ENCODE measurements at places on chromosomes 1 and 21. TPM values are rescaled to one million over a fixed set of nuclear protein-coding genes. Genes with fewer than 3 reads are reported as not detected.

UBL4B gene
- total RNA-seq, result not detected

- no peak overlapping the region for H3K4me3 ChIP-seq
- no peak for DNase-seq
- H3K27me3 ChIP-seq, result no peaks in the 10 kb centered on the region
Measured at GRCh38 chr1:59436637-59437036, 139.7 kb downstream of the FGGY start.

- H3K4me1 ChIP-seq, result no peaks in the 10 kb centered on the region
- no peak for DNase-seq
- no peaks in the 10 kb centered on the region for H3K36me3 ChIP-seq
Measured at GRCh38 chr1:7680207-7680954, 90.7 kb upstream of the VAMP3 start.

DNA sequence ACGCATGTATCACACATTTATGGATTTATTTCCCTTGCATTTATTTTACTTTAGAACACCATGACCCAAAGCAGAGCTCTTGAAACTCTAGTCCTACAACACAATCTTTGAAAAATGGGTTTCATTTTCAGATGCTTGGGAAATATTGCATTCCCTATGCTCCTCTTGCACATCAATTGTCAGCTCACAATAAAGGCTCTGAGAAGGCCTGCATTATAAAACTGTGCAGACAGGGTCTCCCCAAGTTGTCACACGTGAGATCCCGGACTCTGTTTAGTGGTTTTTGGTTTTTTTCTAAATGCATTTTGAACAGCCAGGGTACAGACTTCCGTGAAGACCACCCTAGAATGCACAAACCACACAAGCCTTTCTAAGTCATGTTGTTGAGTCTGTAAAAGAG lies 9.9 kb upstream of the B3GALT5 start:
- H3K4me3 ChIP-seq, result no peak overlapping the region
- H3K27ac ChIP-seq, result no peak overlapping the region
- DNase-seq, result no peak
- H3K4me1 ChIP-seq, result no peaks in the 10 kb centered on the region
- no peaks in the 10 kb centered on the region for H3K36me3 ChIP-seq

- H3K4me1 ChIP-seq, result peaks cover 28% of the 10 kb centered on the region
- no peak overlapping the region for H3K27ac ChIP-seq
- peaks cover 39% of the 10 kb centered on the region for H3K36me3 ChIP-seq
Measured at GRCh38 chr1:114712977-114713376, 3.6 kb downstream of the NRAS start.

METTL13 gene
- 22.0 TPM for total RNA-seq

DNA sequence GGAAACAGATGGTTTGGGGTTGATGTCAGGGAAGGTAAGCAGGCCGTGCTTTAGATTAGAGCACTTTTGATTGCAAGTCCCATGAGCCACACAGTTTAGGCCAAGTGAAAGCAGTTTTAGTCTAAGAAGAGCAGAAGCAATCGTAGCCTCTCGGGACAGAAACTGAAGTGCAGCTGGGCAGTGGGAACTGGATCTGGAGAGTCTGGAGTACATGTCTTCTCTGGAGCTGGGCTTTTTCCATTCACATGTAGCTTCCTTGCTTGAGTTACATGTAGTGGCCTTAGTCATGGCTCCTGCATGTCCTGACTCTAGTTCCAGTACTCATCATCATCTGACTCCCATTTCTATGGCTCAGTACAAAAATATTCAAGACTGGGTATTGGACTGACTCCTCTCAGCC lies 16.7 kb downstream of the CAMTA1 start:
- peaks cover 37% of the 10 kb centered on the region for H3K4me1 ChIP-seq
- peak overlapping the region; percentile 70 for H3K27ac ChIP-seq
- H3K27me3 ChIP-seq, result no peaks in the 10 kb centered on the region
- H3K4me3 ChIP-seq, result no peak overlapping the region
- H3K36me3 ChIP-seq, result no peaks in the 10 kb centered on the region
- DNase-seq, result no peak

DNA sequence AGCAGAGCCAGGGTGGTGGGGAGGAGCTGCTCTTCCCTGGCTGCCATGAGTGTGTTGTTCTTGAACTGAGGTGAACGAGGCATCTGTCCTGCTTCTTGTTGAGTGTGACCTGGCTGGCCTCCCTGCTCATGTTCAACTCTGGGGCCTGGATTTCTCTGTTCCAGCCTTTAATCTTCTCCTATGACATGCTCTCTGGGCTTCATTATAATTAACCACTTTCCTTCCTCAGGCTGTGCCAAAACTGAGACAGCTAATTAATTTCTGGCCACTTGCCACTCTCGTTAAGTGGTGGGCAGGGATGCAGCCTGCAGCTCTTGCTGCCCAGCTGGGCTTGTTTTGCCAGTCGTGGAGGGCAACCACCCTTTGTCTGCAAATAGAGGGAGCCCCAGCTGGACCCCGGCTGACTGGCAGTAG lies 23.3 kb downstream of the OPRD1 start:
- peaks cover 12% of the 10 kb centered on the region for H3K27me3 ChIP-seq
- no peaks in the 10 kb centered on the region for H3K36me3 ChIP-seq
- no peak overlapping the region for H3K27ac ChIP-seq
- no peak for DNase-seq

DNA sequence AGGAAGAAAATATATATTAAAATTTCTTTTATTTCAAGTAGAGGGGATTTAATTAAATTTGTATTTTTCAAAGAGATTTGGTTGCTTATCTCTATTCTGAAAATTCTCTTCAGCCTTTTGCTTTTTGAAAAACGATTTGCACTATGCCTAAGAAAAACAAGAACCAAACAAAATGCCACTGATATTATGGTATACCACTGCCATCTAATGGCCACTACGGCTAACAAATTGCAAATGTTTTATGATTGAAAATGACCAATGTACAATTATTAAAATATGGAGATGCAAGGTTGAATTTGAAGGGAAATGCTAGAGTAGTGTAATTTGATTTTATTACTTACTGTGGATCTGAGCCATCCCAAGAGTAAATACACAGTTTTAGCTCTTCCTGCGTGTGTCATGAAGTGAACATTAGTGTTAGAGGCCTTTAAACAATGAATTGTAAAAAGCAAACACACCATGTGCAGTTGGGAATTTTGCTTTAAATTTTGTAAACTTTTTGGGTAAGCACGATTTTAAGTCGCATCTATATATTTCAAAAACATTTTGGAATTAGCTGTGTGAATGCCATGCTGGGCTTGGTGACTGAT lies 137.4 kb upstream of the USP25 start:
- H3K27ac ChIP-seq, result no peak overlapping the region
- DNase-seq, result no peak
- no peak overlapping the region for H3K4me3 ChIP-seq
- H3K27me3 ChIP-seq, result peaks cover 41% of the 10 kb centered on the region
- H3K4me1 ChIP-seq, result no peaks in the 10 kb centered on the region

TMOD4 gene
- 2.8 TPM for total RNA-seq

CSTB gene
- total RNA-seq, result 65.3 TPM

CD1B gene
- not detected for total RNA-seq

DNA sequence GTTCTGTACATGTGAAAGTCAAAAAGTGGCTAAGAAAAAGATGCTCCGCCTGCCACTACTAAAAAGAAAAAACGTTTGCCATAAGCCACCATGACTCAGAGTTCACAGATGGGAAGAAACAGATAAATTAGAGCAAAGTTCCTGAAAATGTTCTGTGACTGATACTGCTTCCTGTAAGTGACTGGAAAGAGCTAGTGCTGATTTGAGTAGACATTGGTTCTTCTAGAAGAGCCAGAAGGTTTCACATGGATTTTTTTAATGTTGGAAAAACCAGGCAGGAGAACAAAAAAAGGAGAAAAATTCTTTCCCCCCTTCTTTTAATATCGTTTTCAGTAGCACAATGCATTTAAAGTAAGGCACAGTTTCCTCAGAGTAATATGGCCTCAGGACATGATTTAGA lies 221.4 kb downstream of the HLX start:
- H3K4me3 ChIP-seq, result no peak overlapping the region
- DNase-seq, result no peak
- peaks cover 24% of the 10 kb centered on the region for H3K4me1 ChIP-seq
- H3K36me3 ChIP-seq, result no peaks in the 10 kb centered on the region
- no peak overlapping the region for H3K27ac ChIP-seq
- peaks cover 4% of the 10 kb centered on the region for H3K27me3 ChIP-seq

- H3K4me1 ChIP-seq, result peaks cover 6% of the 10 kb centered on the region
- no peak overlapping the region for H3K27ac ChIP-seq
- no peak for DNase-seq
- H3K27me3 ChIP-seq, result peaks cover 4% of the 10 kb centered on the region
Measured at GRCh38 chr1:98949621-98950020, 55.0 kb downstream of the PLPPR5 start.

LIPI gene
- total RNA-seq, result not detected

TAL1 gene
- not detected for total RNA-seq

FCRL1 gene
- total RNA-seq, result not detected

DNA sequence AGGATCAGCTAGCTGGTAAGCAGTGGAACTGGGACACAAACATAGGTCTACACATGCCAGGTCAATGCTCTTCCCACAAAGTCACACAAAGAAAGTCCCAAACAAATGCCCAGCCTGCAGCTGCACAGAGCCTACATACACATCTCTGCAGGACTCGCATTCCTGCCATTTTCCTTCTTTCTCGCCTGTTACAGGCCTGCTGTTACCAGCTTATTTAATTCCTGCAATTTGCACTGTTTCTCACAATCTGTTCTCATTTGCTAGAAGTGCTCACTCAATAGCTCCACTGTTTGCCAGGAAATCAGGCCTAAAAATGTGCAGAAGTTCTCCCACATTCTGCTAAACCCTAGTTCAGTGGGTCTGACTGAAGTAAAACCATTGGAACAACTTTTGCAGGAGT lies 362.6 kb upstream of the C1orf87 start:
- no peak overlapping the region for H3K27ac ChIP-seq
- H3K36me3 ChIP-seq, result no peaks in the 10 kb centered on the region
- H3K4me3 ChIP-seq, result no peak overlapping the region
- peaks cover 8% of the 10 kb centered on the region for H3K4me1 ChIP-seq
- H3K27me3 ChIP-seq, result no peaks in the 10 kb centered on the region

- H3K4me3 ChIP-seq, result no peak overlapping the region
- H3K27me3 ChIP-seq, result peaks cover 27% of the 10 kb centered on the region
- no peaks in the 10 kb centered on the region for H3K36me3 ChIP-seq
- peaks cover 11% of the 10 kb centered on the region for H3K4me1 ChIP-seq
- peak; percentile 90 for DNase-seq
Measured at GRCh38 chr1:39653546-39654031, 14.1 kb upstream of the HEYL start.

DNA sequence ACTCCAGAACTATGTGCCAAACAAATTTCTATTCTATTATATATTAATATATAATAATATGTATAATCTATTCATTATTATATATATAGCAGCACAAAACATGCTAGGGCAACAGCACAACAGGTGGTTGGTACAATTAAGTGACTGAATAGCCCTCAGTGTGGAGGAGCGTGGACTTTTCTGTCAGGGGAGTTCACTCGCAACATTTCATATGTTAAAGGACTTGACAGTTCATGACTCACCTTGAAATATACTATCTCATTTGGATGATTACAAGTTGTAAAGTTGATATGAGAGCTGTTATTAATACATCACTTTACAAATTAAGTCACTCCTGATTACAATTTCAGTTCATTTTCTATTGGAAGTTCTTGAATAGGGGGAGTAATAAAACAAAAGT lies 178.4 kb downstream of the LHX8 start:
- H3K4me3 ChIP-seq, result no peak overlapping the region
- H3K27ac ChIP-seq, result no peak overlapping the region
- H3K27me3 ChIP-seq, result no peaks in the 10 kb centered on the region
- DNase-seq, result no peak

GRCh38 chr1:34597877-34598514 lies 156.9 kb upstream of the GJB5 start:
- H3K4me1 ChIP-seq, result no peaks in the 10 kb centered on the region
- no peak for DNase-seq
- H3K4me3 ChIP-seq, result no peak overlapping the region

ADORA1 gene
- total RNA-seq, result 0.26 TPM

SFN gene
- total RNA-seq, result not detected

DNA sequence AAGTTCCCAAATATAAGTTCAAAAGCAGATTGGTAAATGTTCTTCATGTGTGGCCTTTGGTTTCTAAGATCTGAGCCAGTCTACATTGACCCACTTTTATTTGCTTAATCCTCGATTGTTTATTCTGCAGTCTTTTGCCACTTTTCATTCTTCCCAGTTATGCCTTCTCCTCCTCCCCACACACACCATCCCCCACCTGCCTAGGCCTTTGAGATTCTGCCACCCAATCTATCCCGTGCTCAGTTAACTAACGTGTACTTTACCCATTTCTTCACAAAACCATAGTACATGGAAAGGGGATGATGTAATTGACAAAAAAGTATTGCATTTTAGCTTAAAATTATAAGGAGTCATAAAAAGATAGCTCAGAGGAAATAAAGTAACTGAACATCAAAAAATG lies 3.7 kb downstream of the CFH start:
- H3K36me3 ChIP-seq, result peaks cover 8% of the 10 kb centered on the region
- DNase-seq, result no peak
- no peak overlapping the region for H3K4me3 ChIP-seq
- H3K27me3 ChIP-seq, result no peaks in the 10 kb centered on the region
- H3K27ac ChIP-seq, result peak overlapping the region; percentile 12

DNA sequence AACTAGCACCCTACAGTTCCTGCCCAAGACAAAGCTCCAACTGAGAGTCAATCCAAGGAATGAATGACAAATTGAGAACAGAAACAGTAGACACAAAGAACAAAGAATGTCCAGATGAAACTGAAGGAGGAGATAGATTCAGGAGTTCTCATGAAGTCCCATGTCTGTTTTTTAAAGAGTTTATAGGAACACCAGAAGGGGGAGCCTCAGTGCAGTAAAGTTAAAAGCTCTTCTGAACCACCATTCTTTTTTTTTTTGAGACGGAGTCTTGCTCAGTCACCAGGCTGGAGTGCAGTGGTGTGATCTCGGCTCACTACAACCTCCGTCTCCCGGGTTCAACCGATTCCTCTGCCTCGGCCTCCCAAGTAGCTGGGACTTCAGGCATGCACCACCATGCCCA lies 323.6 kb downstream of the MRPL39 start:
- no peaks in the 10 kb centered on the region for H3K36me3 ChIP-seq
- H3K27me3 ChIP-seq, result peaks cover 16% of the 10 kb centered on the region
- H3K27ac ChIP-seq, result no peak overlapping the region
- no peaks in the 10 kb centered on the region for H3K4me1 ChIP-seq
- DNase-seq, result no peak
- H3K4me3 ChIP-seq, result no peak overlapping the region

PSRC1 gene
- 9.3 TPM for total RNA-seq

DNA sequence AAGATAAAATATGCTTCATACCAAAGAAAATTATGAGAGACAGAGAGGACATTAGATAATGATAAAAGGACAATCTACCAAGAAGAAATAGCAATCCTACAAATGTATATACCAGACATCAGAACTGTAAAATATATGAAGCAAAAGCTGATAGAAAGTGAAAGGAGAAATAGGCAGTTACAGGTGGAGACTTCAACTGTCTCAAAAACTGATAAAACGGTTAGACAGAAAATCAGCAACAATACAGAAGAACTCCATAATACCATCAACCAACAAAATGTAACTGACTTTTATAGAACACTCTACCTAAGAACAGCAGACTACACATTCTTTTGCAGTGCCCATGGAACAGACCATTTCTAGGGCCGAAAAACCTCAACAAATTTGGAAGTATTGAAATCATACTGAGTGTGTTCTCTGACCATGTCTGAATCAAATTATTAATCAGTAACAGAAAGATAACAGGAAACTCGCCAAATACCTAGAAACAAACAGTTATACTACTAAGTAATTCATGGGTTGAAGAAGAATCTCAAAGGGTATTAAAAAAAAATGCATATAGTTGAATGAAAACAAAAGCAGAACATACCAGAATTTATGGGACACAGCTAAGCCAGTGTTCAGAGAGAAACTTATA lies 132.1 kb downstream of the RPS6KC1 start:
- no peak for DNase-seq
- H3K4me1 ChIP-seq, result no peaks in the 10 kb centered on the region
- no peaks in the 10 kb centered on the region for H3K27me3 ChIP-seq
- no peak overlapping the region for H3K27ac ChIP-seq
